Fibroblast of gingiva (primary cell): ENCODE measurements at places on chromosomes 1 and 21.

- DNase-seq = no peak
Observed at GRCh38 chr1:186057086-186057485, 318.0 kb downstream of the TPR start.

DNA sequence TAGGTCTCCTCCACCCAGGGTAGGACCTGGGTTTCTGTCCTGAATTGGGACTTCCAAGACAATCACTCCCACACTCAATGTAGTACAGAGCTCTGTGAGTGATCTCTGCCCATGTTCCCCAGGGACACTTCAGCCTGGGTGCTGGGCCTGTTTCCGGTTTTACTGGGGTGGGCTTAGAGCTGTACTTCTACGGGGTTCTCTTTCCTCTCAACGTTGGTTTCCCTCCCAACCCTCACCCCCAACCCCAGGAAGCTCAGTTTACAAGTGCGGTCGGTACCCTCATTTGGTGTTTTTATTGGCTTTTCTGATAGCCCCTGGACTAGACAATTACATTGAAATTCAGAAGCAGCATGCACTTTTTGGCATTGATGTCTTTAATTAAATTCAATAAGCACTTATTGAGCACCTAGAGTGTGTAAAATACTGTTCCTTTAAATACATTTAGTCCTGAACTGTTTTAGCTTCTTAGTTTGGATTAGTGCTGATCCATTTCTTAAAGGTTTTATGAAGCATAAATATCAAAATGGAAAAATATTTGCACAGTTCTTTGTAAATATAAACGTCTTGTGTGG, 542 bp upstream of the XPR1 start:
- DNase-seq = no peak

- peak; percentile 29 for DNase-seq
Observed at GRCh38 chr1:201896951-201897391, 8.3 kb downstream of the SHISA4 start.

DNA sequence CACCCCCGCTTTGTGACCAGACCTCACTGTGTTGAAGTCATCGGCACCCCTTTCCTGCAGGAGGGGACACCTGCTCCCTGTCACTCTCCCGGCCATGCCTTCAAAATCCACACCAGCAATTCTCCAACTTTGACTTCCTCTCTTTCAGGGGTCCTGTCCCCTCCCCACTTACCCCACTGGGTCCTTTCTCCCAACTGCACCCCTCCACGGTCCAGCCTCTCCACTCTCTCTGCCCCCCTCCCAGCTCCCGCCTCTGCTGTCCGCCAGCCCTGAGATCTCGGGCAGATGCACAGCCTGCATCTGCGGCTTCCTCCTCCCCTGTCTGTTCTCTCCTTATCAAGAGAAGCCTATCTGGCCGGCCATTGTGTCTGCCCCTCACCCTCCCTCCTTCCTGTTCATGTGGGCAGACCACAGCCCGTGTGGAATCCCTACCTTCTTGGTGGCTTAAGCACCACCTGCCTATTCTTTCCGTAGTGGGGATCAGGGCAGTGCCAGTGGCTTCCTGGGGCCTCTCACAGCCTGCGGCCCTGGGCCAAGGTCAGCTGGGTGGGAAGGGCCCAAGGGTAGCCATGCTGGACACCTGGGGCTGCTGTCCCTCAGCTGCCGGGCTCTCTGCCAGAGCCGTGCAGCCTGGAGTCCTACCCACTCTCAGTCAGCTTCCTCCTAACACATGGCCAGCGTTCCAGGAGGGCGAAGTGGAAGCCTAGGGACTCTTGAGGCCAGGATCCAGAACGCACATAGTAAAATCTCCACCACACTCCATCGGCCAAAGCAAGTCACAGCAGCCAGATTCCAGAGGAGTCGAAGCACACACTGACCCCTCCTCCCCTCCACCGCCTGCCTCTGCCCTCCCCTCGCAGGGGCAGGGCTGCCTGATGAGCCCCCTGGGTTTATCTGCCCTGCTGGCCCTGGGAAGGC, 5.1 kb upstream of the HES4 start:
- no peak for DNase-seq

- no peak for DNase-seq
Observed at GRCh38 chr1:40838980-40839942, 22.9 kb downstream of the CITED4 start.

DNA sequence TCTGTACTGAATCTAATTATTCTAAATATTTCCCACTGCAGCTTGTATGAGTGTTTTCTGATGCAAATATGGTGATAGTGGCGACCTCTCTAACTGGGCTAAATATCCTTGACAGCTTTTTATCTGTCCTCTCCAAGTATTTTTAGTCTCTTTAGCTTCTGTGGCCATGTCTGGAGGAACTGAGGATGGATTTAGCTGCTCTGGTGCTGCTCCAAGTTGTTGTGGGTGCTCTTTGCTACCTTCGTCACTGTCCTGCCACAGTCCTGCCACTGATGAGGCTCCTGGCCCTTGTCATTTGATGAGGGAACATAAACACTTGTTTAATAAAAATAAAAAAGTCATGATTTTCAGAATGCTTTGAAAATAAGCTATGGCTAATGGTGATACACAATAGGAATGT, 15.9 kb downstream of the CAMTA1 start:
- no peak for DNase-seq

- peak; percentile 91 for DNase-seq
Observed at GRCh38 chr1:110390692-110391245, at the start of gene SLC16A4. TSS of gene SLC16A4 (minus strand) at chr1:110391026. CDS start at chr1:110389323, 1,703 bp downstream.

DNA sequence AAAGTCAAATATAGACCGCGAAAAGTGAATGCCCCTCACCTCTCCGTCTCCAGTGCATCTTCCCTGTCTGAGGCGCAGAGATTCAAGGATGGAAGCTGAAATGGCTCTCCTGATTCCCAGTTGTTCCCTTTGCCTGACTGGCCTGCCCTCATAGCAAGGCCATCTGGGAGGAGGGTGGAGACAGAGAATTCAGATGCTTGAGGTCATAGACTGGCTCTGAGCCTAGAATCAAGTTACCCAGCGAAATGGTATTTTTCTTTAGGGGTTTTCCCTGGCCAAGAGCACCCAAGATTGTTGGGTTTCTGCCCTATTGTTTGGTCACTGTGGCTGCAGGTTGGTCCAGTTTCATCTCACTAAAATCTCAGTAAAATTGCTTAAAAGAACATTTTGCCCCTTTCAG, 7.2 kb downstream of the METTL13 start:
- peak; percentile 77 for DNase-seq

DNA sequence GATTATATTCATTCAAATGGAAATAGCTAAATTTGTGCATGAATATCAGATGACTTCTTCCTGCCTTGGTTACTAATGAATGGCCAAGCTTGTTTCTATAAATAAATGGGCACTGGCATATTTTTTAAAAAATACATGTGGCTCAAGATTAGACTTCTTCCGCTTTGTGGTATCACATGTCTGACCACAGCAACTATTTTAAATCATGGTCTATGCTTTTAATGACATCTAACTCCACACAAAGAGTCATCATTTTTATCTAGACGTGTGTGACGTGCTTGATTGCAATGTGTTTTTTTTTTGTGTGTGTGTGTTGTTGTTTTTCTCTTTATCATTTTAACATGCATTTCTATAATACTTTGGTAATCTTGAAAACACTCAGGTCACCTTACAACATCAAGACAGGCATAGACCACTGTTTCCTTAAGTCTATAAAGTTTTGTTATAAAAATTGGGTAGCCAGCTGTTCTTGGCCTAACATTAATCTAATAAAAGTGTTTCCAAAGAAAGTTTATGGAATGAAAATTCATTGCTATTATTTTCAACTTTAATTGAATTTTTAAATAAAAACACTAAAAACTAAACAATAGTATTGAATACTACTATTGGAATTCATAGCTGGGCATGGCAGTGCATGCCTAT, 29.5 kb downstream of the RGS1 start:
- DNase-seq = peak; percentile 42

DNA sequence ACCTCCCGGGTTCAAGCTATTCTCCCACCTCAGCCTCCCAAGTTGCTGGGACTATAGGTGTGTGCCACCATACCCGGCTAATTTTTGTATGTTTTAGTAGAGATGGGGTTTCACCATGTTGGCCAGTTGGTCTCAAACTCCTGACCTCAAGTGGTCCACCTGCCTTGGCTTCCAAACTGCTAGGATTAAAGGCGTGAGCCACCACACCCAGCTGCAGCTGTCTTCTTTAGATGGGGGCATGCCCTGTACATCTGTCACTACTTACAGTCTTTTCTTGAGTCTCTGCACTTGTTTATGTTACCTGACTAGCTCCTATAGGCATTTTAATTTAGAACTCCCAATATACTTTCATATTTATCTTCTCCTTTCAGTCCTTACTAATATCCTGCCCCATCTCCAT, 64.2 kb downstream of the SELENOF start:
- no peak for DNase-seq

DNA sequence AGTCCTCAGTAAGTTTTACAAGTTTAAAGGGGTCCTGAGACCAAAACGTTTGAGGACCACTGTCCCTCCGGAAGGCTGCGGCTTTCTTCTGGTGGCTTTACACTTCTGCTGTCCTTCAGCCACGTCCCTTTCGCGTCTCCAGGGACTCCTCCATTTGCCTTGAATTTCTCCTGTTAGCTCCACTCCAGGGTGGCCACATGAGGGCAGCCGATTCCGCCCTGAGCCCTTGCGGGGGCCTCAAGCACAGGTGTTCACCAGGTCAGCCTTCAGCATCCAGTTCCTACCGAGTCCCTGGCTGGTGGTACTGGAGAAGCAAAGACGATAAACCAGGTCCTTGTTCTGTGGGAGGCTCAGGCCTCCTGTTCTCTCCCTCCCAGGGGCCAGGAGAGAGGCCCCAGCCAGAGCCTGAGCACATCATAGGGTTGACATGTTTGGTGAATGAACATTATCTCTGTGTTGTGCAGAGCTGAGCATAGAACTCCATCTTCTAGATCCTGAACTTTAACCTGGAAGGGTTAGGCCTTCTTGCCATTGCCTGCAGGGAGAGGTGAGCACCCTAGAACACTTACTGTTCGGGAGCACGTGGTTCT, 27.4 kb upstream of the COQ8A start:
- DNase-seq = no peak

- DNase-seq = no peak
Observed at GRCh38 chr1:107010582-107010981, 45.9 kb upstream of the PRMT6 start.

DNA sequence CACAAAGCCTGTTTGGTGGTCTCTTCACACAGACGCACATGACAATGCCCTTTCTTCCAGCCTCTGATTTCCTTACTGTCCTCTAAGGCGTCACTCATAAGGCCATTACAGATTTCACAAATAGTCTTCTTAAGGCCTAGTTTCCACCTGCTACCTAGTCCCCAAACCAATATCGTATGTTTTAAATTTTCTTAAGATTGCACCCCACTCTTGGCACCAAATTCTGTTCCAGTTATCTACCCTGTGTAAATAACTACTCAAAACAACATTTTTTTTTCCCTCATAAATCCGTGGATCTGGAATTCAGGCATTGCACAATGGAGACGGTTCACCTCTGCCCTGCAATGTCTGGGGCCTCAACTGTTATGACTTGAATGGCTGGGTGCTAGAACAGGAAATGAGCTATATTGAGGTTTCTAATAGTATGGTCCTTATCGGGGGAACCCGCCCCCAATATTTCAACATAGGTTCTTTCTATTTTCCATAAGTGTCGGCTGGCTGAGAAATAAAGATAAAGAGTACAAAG, 36.9 kb upstream of the SERTAD4 start:
- DNase-seq = no peak

GRCh38 chr1:152906023-152906565, 2.3 kb upstream of the IVL start:
- no peak for DNase-seq

- no peak for DNase-seq
Observed at GRCh38 chr21:17050156-17050555, 462.7 kb upstream of the CXADR start.

DNA sequence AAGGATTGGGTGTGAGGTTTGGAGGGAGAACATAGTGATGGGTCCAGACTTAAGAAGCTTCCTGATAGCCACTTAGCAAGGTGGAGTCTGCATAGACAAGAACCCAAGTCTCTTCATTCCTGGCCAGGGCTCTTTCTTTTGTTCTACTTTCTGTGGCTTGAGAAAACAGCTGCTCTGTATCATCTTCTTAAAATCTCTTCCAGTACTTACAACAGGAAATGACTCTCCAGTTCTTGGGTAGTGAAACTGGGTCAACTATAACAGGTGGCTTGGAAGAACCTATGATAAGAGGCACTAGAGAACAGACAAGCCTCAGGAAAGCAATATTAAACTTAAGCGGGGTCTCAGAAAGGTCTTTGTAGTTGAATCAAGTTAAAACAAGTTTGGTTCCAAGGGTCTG, 148.1 kb upstream of the USP24 start:
- peak; percentile 12 for DNase-seq

DNA sequence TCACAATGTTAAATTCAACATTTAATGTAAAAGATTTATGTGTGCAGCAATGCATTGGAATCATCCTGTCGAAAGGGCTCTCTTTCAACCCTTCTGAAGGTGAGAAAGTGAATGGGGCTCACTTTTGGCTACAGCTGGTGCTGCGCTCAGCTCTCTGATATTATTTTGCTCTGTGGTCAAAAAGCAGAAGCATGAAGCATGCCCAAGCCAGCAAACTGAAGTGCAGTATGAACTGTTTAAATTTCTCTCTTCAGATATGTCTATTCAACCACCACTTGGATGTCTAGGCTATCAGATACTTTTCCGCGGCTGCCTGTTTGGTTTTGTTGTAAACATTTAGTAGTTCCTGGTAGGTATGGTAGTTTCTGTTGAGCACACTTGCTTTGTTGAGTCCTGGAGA, 216.9 kb upstream of the TMPRSS15 start:
- no peak for DNase-seq

GRCh38 chr1:112866151-112866550, 89.8 kb downstream of the SLC16A1 start:
- peak; percentile 13 for DNase-seq

DNA sequence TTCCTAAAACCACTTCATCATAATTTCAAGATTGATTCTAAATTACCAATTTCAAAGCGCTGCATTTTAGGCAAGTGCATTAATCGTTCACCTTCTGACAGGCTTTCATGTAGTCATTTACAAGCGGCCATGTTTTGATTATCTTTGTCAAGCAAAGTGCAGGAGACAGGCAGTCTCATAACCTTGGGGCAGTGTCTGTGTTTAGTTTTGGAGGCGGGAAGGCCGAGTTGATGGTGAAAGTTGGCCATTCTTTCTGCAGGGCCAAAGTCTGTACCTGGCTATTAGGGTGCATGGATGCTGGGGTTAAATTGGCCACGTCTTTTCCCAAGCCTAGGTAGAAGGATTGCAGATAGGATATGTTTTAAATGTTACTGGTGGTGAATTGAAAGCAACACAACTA, 2.9 kb downstream of the AGPAT3 start:
- DNase-seq = no peak
